Tibial nerve (tissue), 4 donors: ENCODE measurements at places on chromosomes 5 and 9.

- no peak for DNase-seq
Measured at GRCh38 chr5:73030531-73030930, 74.7 kb downstream of the FCHO2 start.

- DNase-seq: no peak
Measured at GRCh38 chr9:70789086-70789485, 332.3 kb downstream of the TRPM3 start.

- no peak for DNase-seq
Measured at GRCh38 chr5:77636641-77637169, 1.8 kb downstream of the OTP start.

DNA sequence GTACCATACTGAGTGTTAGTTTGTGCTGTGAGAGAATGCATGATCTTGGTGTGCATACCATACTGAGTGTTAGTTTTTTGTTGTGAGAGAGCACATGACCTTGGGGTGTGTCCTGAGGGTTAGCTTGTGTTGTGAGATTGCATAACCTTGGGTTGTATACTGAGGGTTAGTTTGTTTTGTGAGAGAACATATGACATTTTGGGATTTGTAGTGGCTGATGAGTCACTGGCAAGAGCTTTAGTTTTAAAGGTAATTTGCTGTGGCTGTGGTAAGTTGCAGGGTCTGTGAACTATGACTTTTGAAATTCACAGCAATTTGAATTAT, 1068.3 kb upstream of the EDIL3 start:
- no peak for DNase-seq

DNA sequence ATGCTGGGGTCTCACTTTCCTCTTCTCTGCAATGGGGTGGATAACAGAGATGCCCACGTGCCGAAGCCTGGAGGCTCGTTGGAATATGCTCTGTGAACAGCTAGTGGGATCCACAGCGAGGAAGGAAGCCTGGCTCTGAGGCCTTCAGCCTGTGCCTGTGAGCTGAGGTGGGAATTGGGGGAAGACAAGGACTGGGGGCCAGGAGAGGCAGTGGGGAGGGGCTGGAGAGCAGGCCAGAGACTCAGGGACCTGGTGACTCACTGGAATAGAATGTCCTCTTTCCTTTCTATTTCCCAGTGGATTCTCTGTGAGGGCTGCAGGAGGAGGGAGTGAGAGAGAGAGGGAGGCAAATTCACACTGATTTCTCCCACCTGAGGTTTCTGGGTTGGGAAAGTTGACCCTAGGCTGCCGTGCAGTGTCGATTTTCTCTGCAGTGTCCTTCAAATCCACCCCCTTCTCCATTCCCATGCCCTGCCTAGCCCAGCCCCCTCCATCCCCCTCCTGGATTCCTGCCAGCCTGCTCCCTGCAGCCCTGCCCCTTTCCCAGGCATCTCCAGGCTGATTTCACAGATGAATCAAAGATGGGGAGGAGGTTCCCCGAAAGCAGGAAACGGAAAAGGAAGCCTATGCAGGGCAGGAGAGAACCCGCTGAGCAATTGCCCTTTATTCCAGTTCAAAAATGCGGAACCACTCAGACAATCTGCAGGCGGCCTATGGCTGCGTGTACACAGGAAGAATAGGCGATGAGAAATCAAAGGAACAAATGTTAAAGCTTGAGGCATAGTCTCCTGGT, 1.4 kb upstream of the SPAAR start:
- peak; percentile 75 for DNase-seq

DNA sequence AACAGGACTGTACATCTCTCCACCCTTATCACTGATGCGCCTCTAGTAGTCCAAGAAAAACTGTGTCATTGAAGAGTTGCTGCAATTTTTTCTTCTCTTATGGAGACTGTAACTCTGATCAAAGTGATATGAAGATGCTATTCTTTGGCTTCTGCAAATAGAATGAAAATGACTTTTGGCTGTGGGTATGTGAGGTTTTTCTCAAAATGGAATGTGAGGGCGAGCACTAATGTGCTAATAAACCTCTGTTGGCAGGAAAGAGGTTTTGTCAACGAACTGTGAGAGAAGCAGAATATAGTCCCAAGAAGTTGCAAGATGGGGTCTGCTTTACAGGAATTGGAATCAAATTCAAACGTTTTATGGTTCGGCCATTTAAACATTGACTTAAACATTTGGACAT, 252.0 kb upstream of the GAS1 start:
- DNase-seq: no peak

- DNase-seq: no peak
Measured at GRCh38 chr5:144971108-144971850, 800.6 kb downstream of the KCTD16 start.

DNA sequence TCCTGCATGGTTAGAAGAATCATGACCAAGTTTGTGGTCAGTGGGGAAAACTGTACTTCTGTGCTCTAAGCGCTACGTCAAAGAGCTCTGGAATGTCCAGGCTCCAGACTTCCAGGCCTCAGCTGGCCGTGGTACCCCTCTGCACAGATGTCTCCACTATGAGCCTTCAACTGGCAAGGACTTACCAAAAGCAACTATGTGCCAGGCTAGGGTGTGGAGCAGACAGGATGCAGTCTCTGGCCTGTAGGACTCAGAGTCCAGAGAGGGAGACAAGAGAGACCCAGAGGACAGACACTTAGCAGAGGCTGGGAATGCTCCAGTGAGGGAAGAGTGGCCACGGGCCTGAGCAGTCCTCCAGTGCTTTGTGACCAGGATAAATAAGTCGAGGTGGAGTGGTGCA, 31.0 kb upstream of the TCF7 start:
- no peak for DNase-seq

- DNase-seq: no peak
Measured at GRCh38 chr5:54867310-54867944, 118.0 kb downstream of the ESM1 start.

DNA sequence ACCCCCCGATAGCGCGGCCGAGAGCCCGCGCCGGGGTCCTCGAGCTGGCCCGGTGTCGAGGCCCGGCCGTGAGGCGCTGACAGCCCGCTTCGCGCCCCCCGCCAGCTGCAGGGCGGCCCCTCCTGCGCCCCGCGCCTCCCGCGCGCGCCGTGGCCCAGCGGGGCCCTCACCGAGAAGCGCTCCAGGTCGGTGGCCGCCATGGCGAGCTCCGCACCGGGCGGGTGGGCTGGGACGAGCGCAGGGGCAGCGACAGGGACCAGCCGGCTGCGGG, 166 bp downstream of the SEPTIN8 start:
- DNase-seq: no peak

DNA sequence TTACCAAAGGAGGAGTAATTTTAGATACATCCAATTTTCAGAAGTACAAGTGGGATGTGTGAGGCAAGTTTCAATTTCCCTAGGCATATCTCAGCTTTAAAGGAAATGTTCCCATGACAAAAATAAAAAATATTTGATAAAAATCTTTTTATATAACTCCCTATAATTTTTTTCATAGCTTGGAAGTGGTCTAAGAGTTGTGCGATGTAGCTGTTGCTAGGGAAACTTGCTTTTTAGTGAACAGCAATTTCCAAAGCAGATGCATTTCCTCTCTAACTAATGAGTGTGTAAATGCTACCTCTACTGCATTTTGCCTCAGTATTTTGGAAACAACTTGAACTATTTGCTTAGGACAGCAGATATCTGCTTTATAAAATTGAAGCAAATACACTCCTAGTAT, 39.6 kb downstream of the MACIR start:
- no peak for DNase-seq

GRCh38 chr5:10354048-10354872, 765 bp downstream of the MARCHF6 start:
- peak; percentile 44 for DNase-seq

- no peak for DNase-seq
Measured at GRCh38 chr9:128015696-128016095, 34.9 kb upstream of the EEIG1 start.
